ENCODE measurements at places on chromosomes 4 and X.

- peak; percentile 91 for DNase-seq
These were observed 44.3 kb downstream of the NYX start for GRCh38 chrX:41491267-41492004.

DNA sequence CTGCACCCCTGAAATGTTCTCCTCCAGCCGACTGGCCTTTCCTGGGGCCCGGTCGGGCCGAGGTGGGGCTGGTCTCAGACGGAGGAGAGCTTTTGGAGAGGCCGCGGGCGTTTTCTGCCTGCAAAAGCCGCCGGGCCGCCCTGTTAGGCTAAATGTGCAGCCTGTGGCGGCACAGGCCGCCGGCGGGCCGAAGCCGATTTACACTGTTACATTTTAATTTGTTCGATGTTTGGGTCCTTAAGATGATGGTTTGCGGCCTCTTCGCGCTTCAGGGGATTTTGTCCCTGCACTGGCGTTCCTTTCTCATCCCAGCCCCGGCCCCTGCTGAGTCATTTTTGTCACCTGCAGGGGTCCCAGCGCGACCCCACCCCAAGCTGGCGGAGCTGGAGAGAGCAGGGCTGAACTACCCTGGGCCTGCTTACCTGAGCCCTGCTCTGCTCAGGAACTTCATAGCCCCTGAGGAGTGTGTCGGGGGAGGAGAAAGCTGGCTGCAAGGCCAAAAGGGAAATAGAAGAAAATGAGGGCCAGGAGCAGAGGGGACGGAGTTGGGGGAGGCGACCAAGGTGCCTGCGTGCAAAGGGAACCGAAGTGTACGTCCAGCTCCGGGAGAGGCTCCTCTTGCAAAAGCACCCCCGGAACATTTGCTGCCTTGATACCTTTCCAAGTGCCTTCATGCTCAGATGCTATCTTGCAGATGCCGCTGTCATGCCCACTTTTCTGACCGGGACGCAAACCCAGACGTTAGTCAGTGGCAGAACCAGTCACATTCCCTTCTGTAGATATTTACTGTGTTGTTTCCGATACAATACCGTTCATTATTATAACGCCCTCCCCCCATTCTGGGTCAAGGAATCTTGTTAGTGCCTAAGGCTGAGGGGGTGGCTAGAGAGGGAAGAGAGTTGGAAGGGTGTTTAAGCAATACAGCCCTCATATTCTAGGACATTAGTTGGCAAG, 977 bp upstream of the RBBP7 start:
- DNase-seq, result no peak

- DNase-seq, result peak; percentile 29
These were observed 13.5 kb upstream of the CXCL6 start for GRCh38 chr4:73822812-73823504.

GRCh38 chr4:139873111-139873860, 207.7 kb downstream of the MGST2 start:
- peak; percentile 58 for DNase-seq

GRCh38 chr4:136414981-136415380, 1117.3 kb downstream of the PCDH18 start:
- DNase-seq, result no peak

DNA sequence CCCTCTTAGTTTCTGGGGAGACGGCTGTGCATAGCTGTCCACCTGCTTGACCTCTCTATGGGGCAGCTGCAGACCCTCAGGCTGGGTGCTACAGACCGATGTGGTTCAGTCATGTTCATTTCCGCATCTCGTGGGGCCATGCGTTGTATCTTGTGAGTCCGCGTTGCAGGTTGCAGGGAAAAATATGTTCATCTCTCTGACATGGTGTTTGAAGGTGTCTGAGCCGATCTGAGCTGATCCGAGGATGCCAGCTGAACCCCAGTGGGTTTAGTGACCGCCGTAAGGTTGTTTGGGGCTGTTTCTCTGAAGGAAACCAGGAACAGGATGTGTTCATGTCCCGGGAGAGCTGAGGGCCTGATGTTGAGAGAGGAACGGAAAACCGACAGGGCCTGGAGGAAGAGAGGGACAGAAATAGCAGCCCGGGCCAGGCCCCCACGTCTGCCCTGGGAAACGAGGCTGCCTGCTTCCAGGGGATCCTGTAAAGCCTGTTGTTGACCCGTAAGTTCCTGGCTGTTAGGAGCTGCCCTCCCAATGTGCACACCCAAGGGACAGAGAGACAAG, 9.8 kb upstream of the P2RY8 start:
- no peak for DNase-seq

- DNase-seq, result no peak
These were observed 35.1 kb upstream of the TBL1X start for GRCh38 chrX:9429767-9430166.

DNA sequence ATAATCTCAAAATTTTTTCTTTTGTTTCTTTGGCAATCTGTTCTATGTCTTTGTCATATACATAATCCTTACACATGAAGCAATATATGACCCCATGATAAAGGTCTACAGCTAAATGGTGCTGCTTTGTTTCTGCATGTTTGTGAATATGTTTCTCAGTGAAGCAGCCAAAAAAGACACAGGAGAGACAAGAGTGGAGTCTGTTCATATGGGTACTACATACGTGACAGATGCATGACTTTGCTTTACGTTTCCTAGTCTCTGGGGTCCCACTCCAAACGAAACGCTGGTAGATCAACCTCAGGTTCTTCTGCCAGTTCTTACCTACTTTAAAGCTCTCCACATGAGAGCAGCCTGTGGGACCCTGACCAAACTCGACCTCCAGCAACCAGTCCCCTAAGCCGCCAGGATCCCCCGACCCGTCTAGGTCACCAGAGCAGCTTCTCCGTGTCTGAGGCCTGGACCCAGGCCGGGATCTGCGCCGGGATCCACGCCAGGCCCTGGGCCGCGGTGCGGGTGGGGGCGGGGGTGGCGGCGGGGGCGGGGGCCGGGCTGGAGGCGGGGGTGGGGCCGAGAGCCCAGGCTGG, 1.5 kb downstream of the USP51 start:
- DNase-seq, result no peak

DNA sequence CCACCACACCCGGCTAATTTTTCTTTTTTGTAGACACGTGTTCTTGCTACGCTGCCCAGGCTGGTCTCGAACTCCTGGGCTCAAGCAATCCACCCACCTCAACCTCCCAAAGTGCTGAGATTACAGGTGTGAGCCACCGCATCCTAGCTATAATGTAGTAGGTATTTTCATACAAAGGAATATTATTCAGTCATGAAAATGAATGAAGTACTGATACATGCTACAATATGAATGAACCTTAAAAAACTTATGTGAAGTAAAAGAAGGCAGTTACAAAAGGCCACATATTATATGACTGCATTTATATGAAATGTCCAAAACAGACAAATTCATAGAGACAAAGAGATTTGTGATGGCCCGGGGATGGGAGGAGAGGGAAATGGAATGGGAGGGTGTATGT, 4.7 kb upstream of the GATA1 start:
- no peak for DNase-seq

GRCh38 chrX:54922547-54922946, 1.9 kb downstream of the TRO start:
- no peak for DNase-seq

- DNase-seq, result no peak
These were observed 807.2 kb upstream of the NDST4 start for GRCh38 chr4:115920637-115921036.

DNA sequence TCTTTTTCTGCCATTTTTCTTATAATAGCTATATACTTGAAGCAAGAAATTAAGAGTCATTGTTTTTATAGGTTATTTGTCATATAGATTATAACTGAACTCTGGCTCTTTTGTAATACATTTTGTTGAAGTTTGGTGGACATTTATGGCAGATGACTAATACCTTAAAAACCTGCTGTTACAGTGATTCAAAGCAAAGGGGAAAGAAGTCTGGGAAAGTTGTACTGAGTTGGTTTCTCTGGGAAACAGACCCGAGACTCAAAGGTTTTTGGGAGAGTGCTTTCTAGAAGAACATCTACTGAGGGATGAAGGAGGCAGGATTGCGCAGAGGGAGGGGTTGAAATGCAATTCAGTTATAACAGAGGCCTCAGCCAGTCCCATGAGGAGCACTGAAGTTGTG, 35.9 kb downstream of the NAP1L5 start:
- DNase-seq, result peak; percentile 72

GRCh38 chr4:17347445-17347844, 164.4 kb downstream of the QDPR start:
- DNase-seq, result peak; percentile 59

- DNase-seq, result peak; percentile 40
These were observed 97.8 kb upstream of the ANK2 start for GRCh38 chr4:112951362-112952312.

DNA sequence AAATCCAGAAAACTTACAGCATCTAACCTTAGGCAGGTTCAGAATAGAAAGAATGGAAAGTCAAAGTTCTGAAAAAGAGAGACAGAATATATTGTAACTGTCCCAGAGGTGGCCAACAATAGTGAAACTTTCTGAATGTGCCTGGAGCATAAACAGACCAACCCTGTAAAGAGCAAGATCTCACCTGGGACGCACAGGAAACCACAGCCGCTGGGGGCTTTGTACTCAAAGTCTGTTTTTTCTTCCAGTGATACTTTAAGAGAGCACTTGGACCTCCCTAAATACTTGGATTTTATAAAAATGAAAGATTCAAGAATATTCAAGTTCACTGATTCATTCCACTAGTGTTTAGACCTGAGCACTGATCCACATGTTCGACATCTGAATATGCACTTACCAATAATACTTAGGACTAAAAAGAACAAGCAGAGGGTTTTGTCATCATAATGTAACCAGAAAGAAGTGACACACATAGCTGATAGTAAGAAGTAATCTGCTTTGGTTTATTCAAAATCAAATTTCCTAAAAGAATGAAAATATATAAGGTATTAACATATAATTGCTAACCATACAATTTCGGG, 35.3 kb downstream of the ARAP2 start:
- DNase-seq, result no peak

DNA sequence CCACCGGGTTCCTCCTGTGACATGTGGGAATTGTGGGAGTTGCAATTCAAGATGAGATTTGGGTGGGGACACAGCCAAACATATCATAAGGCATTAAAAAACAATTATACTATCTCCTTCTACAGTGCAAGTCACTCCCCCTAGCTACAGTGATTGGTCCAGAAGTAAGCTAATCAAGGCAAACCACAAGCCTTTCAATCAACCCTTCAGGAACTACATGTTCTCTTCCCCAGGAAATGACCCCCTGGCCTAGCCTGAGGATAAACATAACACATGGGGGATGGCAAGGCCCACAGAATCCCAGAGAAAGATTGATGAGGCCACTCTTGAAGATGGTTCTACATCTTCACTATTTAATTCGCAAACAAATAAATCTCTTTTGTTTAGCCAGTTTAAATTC, 25.2 kb upstream of the FAM241A start:
- peak; percentile 79 for DNase-seq

DNA sequence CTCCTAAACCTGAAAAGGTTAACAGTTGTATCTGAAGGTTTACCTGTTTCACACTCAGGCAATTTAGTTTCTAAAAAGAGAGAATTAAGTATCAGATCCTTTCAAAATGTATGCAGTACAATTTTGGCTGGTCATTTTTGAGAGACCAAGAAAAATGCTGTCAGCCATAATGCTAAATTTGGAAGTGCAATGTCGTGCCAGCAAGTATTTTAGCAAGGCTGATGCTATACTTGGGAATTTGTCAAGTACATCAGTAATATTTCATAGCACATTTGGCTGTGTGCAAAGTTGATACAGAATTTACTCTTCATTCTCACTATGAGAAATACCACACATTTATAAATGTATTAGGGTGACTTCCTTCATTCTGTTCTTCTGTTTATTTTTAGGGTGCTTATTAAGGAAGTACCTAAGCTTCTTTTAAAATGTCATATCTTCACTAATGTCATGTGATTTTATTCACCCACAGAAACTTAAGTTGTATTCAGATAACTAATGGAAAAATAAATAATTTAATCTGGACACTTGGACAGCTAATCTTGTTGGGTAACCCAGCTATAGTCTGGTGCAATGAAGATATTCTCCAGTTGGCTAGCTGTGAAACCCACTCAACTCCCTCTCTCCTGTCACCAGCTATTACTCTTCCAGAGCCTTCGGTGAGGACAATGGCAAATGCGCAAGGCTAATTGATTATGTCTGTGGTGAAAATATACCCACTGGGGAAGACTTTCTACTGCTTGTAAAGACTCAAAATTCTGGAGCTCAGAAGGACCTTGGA, 84.2 kb upstream of the TLL1 start:
- DNase-seq, result no peak

- DNase-seq, result no peak
These were observed 24.5 kb downstream of the HCCS start for GRCh38 chrX:11135564-11136185.

- DNase-seq, result no peak
These were observed 187.7 kb upstream of the TAPT1 start for GRCh38 chr4:16413814-16414555.

- DNase-seq, result no peak
These were observed 185.9 kb downstream of the CFAP299 start for GRCh38 chr4:80521438-80521837.

DNA sequence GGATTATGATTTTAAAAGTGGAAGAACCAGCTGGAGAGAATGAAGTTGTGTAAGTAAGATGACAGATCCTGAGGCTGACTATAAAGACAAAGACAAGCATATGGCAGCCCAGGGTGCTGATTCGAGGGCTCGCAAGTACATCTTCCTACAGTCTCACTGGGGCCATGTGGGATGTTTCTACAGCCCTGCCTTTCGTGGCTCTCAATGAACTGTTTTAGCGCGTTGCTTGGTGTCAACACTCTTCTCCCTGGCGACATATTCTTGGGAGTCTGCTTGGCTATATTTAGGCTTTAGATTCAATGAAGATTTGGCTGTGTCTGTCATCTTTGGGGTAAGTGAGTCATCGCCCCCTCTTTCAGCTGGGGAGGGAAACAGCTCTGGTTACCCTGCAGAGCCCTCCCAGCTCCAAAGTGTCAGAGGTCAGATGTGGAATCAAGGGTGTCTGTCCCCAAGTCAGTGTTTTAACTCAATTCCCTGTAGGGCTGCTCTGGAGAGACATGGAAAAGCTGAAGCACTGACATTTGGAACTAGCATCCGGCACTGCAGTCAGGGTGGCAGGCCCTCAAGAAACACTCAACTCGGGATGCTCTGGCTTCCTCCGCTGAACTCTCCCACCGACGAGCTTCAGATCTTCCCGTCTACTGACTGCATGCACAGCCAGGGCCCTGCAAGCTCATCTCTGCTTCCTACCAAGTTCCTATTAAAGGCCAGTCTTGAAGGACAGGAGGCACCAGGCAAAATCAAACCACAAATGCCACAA, 65.7 kb downstream of the GATB start:
- no peak for DNase-seq

DNA sequence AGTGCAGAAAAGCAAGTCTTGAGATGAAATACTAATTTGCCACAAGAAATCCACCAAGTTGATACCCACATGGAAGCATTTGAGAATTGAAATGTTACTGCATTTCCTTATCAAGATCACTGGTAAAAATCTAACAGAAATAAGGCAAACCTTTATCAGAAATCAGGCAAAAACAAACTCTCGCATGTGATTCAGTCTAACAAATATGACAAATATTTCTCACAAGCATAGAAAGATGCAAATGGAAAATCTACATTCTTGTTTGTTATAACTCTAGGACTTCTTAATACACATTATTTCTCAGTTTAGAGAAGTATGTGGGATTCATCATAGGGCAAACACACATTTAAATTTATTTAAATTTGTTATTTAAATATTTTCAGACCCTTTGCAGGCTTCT, 52.9 kb downstream of the TXK start:
- DNase-seq, result peak; percentile 68

GRCh38 chr4:38111717-38112116, 151.5 kb downstream of the PTTG2 start:
- no peak for DNase-seq
